Lower lobe of right lung (tissue), 2 donors: ENCODE measurements at places on chromosomes 16 and 17. TPM values are rescaled to one million over a fixed set of nuclear protein-coding genes. Genes with fewer than 3 reads are reported as not detected.

Gene SPHK1
- total RNA-seq: 8.2 TPM

Gene CDK3
- 8.4 TPM for total RNA-seq

Gene SHISA6
- total RNA-seq: 0.44 TPM

DNA sequence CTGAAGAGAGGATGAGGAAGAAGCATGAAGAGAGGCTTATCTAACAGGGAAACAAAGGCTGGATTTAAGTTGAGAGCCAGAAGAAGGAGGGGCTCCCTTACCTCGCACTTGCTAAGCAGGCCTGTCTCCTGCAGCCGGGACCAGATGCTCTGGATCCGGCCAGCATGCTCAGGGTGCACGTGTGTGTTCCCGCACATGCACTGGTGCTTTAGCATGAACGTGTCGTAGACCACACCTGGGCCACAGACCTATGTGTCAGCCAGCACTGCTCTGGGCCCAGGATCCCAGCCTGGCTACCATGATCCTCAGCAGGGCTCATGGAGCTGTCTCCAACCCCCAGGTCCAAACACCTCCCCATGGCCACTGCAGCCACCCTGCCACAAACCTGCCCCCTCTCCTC lies 14.4 kb downstream of the G6PC3 start:
- H3K4me1 ChIP-seq: no peaks in the 10 kb centered on the region
- no peak for DNase-seq
- H3K36me3 ChIP-seq: peaks cover 94% of the 10 kb centered on the region
- no peaks in the 10 kb centered on the region for H3K27me3 ChIP-seq

DNA sequence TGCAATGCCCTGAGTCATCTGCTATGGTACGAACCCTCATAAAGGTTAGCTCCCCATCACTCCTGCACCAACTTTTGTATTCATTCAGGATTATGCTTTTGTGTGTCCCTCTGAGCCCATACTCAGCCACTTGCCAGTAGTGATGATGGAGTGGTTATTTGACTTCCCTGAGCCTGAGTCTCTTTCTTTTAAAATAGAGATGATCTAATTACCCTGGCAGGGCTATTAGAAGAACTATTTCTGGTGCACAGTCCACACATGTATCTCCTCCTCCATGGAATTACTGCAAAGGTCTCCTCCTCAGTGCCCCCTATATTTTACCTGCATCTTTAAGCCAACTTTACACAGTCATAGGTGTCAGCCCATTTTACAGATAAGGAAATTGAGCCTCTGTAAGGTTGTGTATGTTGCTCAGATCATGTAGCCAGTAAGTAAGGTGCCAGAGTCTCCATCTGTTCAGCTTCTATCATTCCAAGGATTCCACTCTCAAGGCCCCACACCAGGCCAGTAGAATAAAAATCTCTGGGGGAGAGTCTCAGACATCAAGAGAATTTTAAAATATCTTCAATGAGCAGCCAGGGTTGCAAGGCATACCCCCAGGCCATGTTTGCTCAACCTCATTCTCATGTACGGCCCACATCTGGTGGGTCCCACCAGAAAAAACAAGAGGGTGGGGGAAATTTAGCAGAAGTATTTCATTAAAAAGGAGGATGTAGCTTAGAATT lies 333.7 kb upstream of the HSBP1 start:
- peaks cover 9% of the 10 kb centered on the region for H3K4me1 ChIP-seq
- no peaks in the 10 kb centered on the region for H3K36me3 ChIP-seq
- no peak for DNase-seq
- no peaks in the 10 kb centered on the region for H3K27me3 ChIP-seq
- no peak overlapping the region for H3K27ac ChIP-seq

- no peaks in the 10 kb centered on the region for H3K36me3 ChIP-seq
- peak; percentile 81 for DNase-seq
- no peaks in the 10 kb centered on the region for H3K27me3 ChIP-seq
- H3K27ac ChIP-seq: no peak within 1 kb of the TSS
These were observed at the start of gene CES3 for GRCh38 chr16:66961065-66961744. Gene CES3 (plus strand): TSS chr16:66961266. CDS start chr16:66961308, 42 bp downstream.

GRCh38 chr17:44599298-44600175 lies 42.3 kb downstream of the FZD2 start:
- H3K27me3 ChIP-seq: no peaks in the 10 kb centered on the region
- H3K27ac ChIP-seq: peak overlapping the region; percentile 24
- no peaks in the 10 kb centered on the region for H3K4me1 ChIP-seq
- no peaks in the 10 kb centered on the region for H3K36me3 ChIP-seq

DNA sequence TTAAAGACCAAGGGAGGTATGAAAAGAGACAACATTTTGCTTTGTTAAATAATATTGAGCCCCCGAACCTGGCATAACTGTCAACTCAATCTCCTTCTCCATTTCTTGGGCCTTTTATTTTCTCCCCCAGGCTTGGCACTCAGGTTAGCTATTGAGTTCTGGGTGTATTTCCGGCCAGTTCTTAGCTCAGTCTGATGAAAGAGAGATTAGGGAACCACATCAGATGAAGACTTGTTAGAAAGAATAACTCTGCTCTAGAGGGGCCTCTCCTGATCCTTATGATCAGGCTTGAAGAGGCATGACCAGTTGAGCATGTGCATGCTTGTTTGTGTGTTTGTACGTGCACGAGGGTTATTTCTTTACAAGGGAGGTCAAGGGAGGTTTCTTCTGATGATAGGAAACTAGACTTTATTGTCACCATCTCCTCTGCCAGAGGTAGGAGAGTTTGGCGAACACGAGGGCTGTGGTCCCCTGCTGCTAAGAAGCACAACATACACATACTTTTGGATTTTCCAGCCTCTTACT lies 29.2 kb upstream of the HS3ST2 start:
- no peak overlapping the region for H3K27ac ChIP-seq
- H3K4me3 ChIP-seq: no peak overlapping the region
- H3K27me3 ChIP-seq: no peaks in the 10 kb centered on the region
- H3K36me3 ChIP-seq: no peaks in the 10 kb centered on the region
- H3K4me1 ChIP-seq: no peaks in the 10 kb centered on the region

DNA sequence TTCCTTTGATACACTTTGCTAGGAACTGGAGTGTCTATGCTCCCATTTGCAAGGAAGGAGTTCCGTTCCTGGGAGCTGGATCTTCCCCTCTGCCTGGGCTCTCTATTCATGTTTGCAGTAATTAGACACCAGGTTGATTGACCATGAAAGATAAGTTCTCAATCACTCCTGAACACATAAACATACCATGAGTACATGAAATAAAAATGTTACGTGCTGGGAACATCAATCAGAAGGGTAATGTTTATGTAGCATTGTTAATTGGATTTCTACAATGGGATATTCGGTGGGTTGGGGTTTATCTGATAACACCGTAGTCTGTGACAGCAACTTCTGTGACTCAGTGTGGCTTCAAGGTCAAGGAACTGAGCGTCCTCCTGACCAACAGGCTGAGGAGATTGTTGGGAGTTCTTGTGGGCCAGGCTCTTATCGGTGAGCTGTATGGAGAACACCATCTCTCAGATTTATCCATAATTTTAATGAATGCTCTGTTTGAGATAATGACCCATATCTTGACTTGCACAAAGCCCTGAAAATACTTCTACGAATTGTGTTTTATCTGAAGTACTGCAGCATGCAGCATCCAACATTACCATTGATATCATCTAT lies 136.4 kb downstream of the NPIPB5 start:
- H3K4me1 ChIP-seq: no peaks in the 10 kb centered on the region
- H3K36me3 ChIP-seq: no peaks in the 10 kb centered on the region
- H3K27ac ChIP-seq: no peak overlapping the region
- no peak for DNase-seq

DNA sequence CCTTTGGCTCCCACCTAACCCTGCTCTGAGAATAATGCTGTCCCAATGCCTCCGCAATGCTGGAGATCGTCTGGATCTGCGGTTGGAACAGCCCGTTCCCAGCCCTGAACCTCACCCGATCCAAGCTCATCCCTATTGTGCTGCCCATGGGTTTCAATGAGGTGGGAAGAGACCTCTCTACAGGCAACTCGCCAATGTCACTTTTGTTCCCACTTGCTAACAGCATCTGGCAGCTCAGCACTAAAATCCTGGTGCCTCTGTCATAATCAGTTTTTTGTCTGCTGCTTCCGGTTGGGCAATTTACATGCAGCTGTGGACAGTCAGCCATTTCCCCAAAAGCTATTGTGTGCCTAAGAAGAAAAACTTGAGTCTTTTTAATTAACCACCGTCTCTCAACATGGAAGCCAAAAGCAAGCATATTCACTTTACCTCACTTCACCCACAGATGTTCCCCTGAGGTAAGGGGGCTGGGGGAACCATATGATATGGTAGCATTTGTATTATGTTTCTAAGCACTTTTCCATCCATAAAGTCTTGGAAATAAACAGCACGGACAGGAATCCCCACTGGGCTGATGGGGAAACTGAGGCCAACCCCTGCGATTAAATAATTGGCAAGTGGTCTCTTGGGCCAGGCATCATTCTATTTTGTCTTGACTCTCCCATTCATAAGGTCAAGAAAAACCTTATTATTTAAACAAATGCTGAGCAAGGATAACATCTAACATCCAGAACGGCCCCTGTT lies 159.2 kb upstream of the CDH5 start:
- peaks cover 9% of the 10 kb centered on the region for H3K4me1 ChIP-seq
- no peaks in the 10 kb centered on the region for H3K36me3 ChIP-seq
- no peak overlapping the region for H3K27ac ChIP-seq
- H3K4me3 ChIP-seq: no peak overlapping the region
- no peak for DNase-seq

- peaks cover 10% of the 10 kb centered on the region for H3K4me1 ChIP-seq
- no peaks in the 10 kb centered on the region for H3K27me3 ChIP-seq
- H3K4me3 ChIP-seq: no peak overlapping the region
- DNase-seq: no peak
- peaks cover 86% of the 10 kb centered on the region for H3K36me3 ChIP-seq
These were observed 59.1 kb upstream of the CLEC18B start for GRCh38 chr16:74480150-74481029.

DNA sequence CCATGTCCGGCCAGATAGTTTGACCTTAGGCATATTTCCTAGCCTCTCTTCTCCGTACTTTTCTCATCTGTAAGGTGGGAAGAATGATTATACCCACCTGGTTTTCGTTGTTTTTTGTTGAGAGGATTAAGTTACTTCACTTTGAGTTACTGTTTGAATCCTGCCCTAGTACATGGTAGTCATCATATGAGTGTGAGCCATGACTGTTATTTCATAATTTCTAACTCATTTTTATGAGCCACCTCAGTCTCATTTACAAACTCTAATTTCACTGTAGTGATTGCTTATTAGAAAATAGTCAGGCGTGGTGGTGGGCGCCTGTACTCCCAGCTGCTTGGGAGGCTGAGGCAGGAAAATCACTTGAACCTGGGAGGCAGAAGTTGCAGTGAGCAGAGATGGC lies 45.1 kb downstream of the YPEL2 start:
- H3K4me3 ChIP-seq: no peak overlapping the region
- no peak for DNase-seq
- no peaks in the 10 kb centered on the region for H3K27me3 ChIP-seq
- no peaks in the 10 kb centered on the region for H3K36me3 ChIP-seq
- H3K27ac ChIP-seq: no peak overlapping the region

DNA sequence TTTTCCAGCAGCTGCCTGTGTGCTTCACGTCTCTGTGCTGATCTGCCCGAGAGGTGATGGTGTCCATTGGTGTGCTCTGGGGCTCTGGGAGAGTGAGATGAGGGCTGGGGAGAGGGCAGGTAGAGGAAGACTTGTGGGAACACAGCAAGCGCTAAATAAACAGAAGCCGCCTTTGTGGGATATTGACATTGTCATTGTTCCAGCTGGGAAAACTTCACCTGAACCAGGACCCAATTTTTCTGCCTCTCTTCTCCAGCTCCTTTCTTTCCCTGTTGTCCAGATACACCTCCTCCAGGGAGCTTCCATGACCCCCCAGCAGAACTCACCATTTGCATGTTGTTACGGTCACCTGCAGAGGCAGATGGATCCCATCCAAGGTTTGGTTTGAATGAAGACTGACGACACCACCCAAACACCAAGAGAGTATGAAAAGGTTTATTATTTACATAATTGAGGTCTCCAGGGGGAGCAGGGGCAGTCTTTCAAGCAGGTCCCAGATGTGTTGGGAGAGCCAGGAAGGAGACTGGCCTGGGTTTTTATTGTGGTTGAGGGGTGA lies 3.6 kb upstream of the ITGA3 start:
- H3K36me3 ChIP-seq: no peaks in the 10 kb centered on the region
- peaks cover 61% of the 10 kb centered on the region for H3K4me1 ChIP-seq
- no peak for DNase-seq
- H3K4me3 ChIP-seq: no peak overlapping the region

DNA sequence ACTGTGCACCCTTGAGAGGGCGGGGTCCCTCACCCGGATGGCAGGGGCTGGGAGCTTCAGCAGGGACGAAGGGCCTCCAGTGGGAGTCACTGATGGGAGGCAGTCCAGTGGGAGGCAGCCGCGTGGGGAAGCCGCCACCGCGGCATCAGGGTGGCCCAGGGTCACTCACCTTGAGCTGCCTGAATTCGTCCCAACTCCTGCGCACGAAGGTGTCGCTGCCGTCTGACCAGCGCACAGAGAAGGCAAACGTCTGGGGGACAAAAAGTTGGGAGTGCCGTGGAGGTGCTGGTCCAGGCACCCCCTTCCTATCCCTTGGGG lies 540 bp downstream of the NOXO1 start:
- peak overlapping the region; percentile 81 for H3K27ac ChIP-seq
- no peak overlapping the region for H3K4me3 ChIP-seq
- no peak for DNase-seq
- peaks cover 33% of the 10 kb centered on the region for H3K27me3 ChIP-seq
- H3K4me1 ChIP-seq: peaks cover 30% of the 10 kb centered on the region

DNA sequence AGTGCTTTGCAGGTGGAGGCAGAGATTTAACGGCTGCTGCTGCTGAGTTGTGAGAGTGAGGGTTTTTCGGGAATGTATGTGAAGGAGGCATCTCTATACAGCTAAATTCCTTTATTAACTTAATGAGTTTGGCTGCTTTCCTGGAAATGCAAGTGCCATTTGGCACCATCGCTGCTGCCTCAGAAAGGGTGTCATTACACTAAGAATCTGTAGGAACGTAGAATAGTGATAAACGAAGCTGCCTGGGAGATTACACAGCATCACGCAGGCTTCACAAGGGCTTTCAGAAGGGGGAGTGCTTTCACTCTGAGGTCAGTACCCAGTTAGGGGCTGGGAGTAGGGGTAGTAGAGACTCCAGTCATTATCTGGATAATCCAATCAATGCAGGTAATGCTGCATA lies 14.1 kb upstream of the NLRP1 start:
- H3K27me3 ChIP-seq: peaks cover 39% of the 10 kb centered on the region
- no peaks in the 10 kb centered on the region for H3K4me1 ChIP-seq
- no peak overlapping the region for H3K4me3 ChIP-seq
- H3K27ac ChIP-seq: no peak overlapping the region
- H3K36me3 ChIP-seq: no peaks in the 10 kb centered on the region

- H3K36me3 ChIP-seq: peaks cover 9% of the 10 kb centered on the region
- H3K27me3 ChIP-seq: no peaks in the 10 kb centered on the region
- no peak for DNase-seq
- H3K27ac ChIP-seq: peak overlapping the region; percentile 60
These were observed 52.3 kb upstream of the LGALS9 start for GRCh38 chr17:27578718-27579085.
